ENCODE measurements at places on chromosomes 16 and 17.

DNA sequence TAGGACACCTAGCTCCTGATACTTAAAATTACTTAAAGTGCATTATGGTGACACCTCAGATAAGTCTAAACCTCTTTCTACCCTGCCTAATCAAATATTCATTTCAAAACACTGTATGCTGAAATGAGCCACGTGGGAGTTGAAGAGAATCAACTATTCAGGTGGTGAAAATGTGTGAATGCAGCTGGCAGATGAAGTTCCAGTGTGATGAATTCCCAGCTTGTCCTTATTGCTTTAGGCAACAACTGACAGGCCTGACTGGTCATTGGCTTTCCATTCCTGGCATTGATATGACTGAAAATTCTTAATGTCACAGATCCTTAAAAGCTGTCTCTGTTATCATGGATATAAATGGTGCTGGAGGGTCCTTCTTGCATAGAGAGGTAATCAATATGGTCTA lies 301.9 kb upstream of the TBX2 start:
- no peak for DNase-seq

DNA sequence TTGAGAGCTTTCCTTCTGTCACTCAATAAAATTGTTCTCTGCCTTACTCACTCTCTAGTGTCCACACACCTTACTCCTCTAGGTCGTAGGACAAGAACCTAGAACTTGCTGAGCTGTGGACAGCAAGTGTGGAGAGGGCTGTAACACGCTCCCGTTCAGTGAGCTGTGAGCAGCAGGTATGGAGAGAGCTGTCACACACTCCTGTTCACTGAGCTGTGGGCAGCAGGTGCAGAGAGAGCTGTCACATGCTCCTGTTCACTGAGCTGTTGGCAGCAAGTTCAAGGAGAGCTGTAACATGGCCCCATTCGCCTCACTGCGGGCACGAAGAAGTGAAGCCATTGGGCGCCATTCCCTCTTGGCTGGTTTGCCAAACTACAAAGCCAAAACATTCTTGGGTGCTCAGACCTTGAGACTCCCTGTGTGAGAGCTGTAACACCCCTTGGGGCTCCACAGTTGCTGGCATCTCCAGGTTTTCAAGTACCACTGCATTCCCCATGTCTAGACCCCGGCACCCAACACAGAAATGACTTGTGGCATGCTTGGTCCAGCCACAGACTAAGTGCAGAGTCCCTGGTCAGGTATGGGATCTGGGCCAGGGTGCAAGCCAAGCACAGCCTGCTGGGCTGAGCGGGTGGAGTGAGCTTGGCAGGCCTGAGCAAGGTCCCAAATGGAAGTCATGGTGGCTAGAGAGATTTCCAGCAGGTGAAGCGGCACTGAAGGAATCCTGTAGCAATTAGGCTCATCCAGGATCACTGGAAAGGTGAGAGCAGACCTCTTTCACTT lies 608.0 kb upstream of the CDH8 start:
- no peak for DNase-seq

DNA sequence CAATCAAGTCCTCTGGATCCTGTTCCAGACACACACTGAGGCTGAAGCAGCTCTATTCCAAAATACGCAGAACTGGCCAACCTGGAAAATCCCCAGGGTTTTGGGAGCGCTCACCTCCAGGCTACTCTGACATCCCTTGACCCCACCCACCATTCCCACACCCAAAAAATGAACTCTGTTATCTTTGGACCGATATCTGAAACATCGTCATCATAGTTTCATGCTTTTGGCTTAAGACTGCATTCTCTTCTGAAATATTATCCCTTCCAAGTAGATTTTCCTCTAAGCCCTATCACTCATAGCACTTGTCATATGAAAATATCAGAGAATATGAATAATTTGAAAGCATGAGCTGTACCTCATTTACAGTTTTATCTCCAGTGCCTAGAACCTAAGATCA lies 34.7 kb downstream of the VAT1L start:
- DNase-seq: no peak

DNA sequence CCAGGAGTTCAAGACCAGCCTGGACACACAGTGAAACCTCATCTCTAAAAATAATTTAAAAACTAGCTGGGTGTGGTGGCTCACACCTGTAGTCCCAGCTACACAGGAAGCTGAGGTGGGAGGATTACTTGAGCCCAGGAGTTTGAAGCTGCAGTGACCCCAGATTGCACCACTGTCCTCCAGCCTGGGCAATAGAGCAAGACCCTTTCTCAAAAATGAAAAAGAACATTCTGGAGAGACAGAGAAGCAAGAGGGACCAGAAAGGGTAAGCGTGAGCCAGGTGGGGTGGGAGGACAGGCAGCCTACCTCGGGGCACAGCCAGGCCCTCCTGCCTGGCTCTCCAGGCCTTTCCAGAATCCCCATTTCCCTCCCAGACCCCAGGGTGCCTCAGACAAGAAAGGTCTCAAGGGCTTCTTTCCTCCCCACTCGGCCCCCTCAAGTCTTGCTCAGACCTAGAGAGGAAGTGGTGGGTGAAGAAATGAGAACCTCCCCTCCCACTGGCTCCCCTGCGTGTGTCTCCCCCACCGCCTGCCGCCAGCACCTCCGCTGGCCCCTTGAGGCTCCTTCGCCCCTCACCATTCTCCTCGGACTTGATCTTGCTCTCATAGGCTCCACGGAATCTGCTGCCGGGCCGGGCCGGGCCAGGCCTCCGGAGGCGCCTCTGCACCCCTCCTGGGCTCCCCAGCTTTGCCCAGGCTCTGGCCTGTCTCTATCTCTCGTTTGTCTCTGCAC lies 503 bp downstream of the C16orf54 start:
- peak; percentile 59 for DNase-seq

DNA sequence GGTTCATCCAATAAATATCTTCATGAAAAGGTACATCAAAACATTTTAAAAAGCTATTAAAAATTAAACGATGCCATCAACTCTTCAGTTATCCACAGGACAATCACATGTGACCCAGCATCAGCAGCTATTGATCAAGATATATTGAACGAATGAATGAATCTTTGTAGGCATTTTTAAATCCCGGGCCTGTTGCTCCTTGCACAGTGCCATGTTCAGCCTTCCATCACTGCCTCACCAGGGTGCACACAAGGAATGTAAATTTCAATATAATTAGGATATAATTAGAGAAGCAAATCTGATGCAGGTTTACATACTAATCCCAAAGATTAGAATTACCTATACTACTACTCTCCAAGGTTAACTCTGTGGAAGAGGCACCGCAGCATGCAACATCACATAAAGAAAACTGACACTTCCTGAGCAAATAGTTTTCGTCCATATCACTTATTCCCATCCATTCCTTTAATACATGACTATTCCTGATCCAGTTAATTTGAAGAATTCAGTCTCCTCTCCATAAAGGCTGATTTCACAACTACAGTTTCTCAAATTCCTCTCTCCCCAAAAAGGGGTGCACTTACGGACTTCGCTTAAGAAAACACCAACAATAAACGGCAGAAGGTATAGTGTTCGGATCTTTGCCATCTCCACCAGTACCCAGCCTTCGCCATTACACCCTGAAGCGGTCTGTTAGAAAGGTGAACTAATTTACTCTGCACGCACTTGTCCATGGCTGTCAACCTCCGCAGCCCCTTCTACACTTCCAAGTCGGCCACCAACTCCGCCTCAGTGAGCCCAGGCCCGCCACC lies 938 bp downstream of the NCOR1 start:
- no peak for DNase-seq

DNA sequence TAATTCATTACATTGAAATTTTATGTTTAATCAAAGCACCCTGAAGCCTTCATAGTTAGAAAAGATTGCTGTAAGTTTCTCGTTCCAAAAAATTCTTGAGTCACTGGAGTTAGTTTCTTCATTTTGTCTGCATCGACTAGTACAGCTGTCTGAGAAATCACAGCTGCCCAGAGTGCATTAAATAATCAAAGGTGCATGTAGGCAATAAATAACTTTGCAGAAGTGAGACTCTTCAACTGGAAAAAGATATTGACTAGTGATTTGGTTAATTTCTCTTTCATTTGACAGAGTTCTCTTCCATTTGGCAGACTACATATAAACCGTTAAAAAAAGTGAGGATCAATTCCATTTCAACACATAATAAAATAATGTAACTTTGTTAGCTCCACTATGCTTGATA lies 234.0 kb downstream of the CNTNAP4 start:
- no peak for DNase-seq

DNA sequence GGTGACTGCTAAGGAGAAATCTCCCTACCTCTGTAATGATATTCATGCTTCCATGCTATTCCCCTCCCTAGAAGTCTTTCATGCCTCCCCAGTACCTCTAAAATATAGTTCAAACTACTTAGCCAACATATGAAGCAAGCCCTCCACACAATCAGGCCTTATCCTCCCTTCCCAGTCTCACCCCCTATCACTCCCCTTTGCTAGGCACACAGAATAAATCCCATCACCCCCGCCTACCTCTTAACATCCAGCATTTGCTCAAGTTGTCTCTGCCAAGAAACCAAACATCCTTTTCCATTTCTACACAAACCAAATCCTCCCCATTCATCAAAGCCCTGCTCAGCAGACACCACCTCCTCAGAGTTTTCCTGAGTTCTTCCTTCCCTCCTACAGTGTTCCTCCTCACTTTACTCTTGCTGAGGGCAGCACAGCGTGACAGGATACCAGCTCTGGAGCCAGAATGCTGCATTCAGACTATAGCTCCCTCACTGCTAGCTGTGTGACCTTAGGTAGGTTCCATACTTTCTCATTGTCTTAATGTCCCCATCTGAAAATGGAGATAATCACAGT lies 7.0 kb downstream of the TOM1L2 start:
- DNase-seq: no peak

- no peak for DNase-seq
Observed at GRCh38 chr17:4293572-4293971, 29.8 kb upstream of the ANKFY1 start.

GRCh38 chr17:149897-150584 lies 12.7 kb downstream of the SCGB1C2 start:
- no peak for DNase-seq

DNA sequence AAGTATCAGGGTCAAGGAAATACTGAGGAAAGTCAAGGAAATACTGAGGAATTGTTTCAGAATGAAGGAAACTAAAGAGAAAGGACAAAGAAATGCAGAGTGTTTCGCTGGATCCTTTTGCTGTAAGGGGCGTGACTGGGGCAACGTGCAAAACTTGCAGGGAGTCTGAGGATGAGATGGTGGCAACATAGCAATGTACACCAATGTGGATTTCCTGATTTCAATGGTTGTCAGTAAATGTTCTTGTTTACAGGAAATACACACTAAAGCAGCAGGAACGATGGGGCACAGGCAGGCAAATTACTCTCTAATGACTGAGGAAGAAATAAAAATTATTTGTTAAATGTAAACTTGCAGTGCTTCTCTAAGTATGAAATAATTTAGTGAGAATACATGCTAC lies 34.4 kb downstream of the ZZEF1 start:
- no peak for DNase-seq

DNA sequence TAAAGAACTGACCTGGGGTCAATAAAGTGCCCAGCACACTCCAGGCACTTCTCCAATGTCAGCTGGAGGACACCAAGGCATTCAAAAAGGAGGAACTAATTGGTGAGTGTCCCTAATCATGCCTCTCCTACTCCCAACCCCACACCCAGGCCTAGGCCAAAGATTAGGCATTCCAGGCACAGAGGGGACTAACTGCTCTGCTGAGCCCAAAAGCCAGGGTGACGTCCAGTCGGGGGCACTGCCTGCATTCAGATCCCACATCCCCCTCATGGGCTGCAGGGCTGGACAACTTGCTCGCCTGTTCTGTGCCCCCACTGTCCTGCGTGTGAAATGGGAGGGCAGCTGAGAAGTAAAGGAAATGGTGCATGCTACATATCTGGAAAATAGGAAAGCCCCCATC lies 115.4 kb downstream of the DYNLRB2 start:
- DNase-seq: no peak

- DNase-seq: no peak
Observed at GRCh38 chr17:1112875-1113274, 66.9 kb downstream of the ABR start.

- DNase-seq: no peak
Observed at GRCh38 chr17:5819921-5820685, 235.8 kb upstream of the NLRP1 start.

DNA sequence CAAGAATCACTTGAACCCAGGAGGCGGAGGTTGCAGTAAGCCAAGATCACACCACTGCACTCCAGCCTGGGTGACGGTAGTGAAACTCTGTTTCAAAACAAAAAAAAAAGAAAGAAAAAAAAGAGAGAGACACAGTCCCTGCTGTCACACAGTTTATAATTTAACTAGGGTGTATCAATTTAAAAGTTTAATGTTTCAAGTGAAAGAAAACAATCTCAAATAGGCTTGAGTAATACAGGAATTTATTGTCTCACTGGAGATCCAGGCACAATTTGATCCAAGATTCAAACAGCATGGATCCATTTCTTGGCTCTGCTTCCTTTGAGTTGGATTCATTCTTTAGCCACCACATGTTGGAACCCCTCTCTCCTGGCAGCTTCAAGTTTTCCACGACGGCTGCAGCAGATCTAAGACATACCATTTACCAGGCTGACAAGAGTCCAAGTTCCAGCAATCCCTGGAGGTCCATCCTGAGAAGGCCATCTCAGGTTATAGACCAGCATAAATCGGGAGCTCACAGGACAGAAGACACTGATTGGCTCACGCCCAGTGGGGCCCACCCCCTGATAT lies 97.5 kb downstream of the YPEL2 start:
- no peak for DNase-seq

DNA sequence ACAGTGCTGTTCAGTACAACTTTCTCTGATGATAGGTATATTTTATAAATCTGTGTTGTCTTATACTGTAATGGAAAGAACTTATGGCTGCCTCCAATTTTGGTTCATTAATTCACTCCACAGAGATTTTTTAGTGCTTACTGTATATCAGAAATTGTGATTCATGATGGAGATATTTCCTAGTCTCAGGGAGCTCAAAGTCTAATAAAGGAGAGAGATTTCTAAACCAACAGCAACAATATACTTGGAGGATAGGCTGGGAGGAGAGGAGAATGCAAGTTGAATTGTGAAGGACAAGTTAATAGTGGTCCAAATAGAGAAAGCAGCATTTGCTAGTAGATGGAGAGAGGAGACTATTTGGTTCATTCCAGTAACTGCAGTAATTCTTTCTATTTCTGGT lies 63.5 kb downstream of the TANC2 start:
- no peak for DNase-seq

All from stimulated activated CD4-positive, alpha-beta T cell treated with anti-CD3 and anti-CD28 coated beads, Interleukin-4, amount 100 ng/mL, for 24 hours (primary cell).